Foreskin keratinocyte (primary cell): ENCODE measurements at places on chromosomes 4 and X.

DNA sequence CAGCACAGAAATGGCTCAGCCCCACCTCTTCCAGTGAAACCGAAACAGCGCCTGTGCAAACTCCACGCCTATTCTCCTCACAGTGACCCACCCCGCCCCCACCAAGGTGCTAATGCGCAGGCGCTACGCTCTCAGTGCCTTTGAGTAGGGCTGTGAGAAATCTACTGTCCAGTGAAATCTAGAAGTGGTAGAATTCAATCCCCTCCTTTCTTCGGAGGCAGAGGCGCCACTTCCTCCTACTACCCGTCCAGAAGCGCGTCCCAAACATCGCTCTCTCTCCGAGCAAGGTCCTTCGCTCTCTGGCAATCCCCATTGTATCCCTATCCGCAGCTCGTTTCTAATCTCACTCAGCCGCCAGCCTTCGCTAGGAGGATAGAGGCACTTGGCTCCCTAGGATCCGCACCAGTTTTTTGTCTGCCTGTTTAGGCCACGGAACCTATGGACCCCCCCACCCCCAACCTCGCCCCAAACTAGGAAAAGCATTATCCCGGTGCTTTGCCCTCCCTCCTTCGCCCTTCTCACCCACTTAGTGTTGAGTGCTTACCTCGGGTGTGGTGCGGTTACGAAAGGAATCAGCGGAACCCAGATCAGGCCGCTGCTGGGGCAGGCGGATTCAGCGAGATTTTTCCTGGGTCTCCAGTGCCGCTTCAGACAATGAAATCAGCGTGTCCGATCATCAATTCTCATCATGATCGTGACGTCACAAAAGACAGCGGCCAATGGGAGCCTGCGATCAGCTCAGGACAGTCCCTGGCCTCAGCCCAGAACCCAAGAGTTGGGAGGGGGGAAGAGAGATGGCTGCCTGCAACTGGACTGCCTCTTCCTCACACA is at the start of gene HDX:
Gene HDX, minus strand, starts transcription at position 656 of the 831 bp plus-strand sequence. CDS start 27,056 bp downstream, outside the sequence.
- peak; percentile 55 for DNase-seq

GRCh38 chr4:185885604-185886003 is 73.6 kb upstream of the SORBS2 start:
- DNase-seq = no peak

GRCh38 chr4:16450031-16450430 is 223.8 kb upstream of the TAPT1 start:
- DNase-seq = no peak

DNA sequence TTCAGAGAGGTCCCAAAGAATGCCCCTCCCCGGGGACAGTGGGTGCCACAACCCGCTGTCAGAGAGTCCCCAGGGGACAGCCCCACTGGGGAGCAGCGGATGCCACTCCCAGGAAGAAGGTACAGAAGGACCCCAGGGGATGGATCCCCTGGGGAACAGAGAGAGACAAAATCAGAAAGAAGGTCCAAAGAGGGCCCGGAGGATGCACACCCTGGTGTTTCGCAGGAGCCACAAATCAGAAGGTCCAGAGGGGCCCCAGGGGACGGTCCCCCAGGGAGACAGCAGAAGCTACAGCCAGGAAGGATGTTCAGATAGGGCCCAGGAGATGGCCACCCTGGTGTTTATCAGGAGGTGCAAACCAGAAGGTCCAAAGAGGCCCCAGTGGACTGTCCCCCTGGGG is 1.4 kb downstream of the TEX13D start:
- DNase-seq = no peak

GRCh38 chr4:184850431-184851199 is 24.8 kb upstream of the ACSL1 start:
- DNase-seq = no peak

GRCh38 chr4:39565878-39566600 is 38.8 kb upstream of the UGDH start:
- peak; percentile 94 for DNase-seq

DNA sequence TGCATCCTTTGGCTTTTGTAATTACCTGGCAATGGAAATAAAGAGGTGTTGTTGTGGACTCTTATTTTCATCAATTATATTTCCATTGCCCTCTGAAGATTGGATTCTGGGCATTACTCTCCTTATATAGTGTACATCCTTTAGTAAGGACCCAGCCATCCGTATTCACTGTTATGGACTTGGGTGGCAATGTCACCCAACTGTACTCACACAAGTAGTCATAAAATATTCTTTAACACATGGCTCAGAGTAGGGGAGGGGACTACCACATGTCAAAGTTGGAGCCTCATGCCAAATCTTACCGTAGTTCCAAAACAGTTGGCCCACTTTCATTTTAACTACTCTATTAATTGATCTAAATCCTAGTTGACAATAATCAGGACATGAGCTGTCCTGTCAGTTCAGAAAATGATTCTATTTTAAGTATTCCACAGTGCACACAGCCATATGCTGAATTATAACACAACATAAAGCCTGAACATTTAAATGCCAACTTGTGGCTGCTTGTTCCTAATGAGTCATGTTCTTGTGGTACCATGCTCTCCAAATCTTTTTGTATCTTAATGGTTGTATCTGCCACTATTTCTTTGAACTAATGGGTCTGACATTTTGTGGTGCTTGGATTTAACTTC is 4.9 kb downstream of the FRAS1 start:
- DNase-seq = peak; percentile 55

DNA sequence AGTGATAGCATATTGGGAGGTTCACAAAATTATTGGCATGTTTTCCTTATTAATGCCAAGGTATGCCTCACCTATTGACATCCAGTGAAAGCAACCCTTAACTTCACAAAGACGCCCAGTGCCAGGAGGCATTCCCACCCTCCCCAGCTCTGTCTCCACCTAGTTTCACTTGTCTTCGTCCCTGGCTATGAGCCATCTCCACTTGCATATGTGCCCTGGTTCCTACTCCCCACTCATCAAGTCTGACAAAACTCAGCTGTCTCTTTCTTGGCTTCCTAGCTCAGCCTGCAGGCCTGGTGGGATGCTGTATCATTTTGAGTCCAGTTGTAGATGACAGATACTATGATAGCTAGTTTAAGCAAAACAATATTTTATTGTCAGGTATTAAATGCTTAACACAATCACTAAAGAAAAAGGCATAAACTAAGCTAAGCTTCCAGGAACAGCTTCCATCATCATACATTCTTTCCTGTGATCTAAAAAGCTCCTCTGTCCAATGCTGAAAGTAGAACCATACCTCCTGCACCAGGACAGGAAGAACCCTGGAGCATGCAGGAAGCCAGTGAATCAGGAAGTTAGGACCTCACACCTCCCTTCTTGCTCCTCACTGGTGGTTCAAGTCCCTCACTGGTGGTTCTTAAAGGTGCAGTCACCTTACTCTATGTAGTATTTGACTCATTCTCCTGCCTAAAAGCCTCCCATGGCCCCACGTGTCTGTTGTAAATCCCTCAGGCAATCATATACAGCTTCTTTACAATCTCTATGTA is 410.3 kb upstream of the RASGEF1B start:
- DNase-seq = no peak

GRCh38 chrX:23373129-23373804 is 38.6 kb downstream of the PTCHD1 start:
- DNase-seq = peak; percentile 67

DNA sequence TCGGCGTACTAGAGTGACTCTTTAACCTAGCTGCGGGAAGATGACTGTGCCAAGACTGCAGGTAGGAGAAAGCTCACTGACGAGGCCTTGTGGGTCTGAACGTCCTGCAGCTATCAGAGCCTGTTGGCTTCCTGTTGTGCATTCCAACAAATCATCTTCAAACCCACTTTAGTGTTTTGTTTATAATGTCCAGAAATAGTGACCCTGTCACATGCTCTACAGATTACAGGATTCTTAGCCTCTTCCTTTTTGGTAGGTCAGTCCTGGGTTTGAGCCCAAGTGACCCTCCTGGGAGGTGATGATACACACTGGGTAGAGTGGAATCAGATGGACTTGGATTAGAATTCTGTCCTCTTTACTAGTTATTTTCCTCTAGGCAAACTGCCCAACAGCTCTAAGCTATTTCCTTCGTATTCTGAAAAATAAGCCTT is 33.2 kb downstream of the HTT start:
- DNase-seq = no peak

DNA sequence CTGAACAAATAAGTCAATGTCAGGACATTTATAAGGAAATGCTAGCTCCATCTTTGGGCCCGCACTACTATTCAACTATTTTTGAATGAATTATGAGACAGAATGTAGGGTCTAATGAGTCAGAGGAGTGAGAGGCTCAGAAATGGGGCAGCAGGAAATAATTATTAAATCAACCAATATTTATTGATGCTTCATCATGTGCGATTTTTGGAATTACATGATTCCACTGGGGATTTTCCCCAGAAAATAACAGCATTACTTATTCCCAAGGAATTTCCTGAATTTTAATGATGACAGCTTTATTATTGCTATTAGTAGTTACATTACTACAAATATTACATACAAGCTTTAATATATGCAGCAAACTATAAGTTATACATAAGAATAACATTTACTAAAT is 49.3 kb upstream of the PHF8 start:
- DNase-seq = no peak
